Cardiac septum (tissue), 1 donor: ENCODE measurements at places on chromosomes 2 and 18. TPM values are rescaled to one million over a fixed set of nuclear protein-coding genes. Genes with fewer than 3 reads are reported as not detected.

ZSWIM2 gene
- not detected for total RNA-seq

- DNase-seq = no peak
These were observed 97.0 kb upstream of the EPAS1 start for GRCh38 chr2:46200100-46200690.

REG3A gene
- total RNA-seq = not detected

GRCh38 chr18:73563901-73564472 is 583.6 kb downstream of the FBXO15 start:
- DNase-seq = no peak

GRCh38 chr18:49400398-49401072 is 59.9 kb downstream of the DYM start:
- DNase-seq = no peak

GRCh38 chr18:76455003-76455676 is 39.9 kb downstream of the ZNF516 start:
- DNase-seq = no peak

GRCh38 chr2:112656679-112657078 is 10.9 kb downstream of the SLC20A1 start:
- no peak for DNase-seq

- DNase-seq = no peak
These were observed 54.7 kb downstream of the EML4 start for GRCh38 chr2:42223855-42224268.
